Activated effector memory CD4-positive, alpha-beta T cell treated with anti-CD3 and anti-CD28 coated beads, Interleukin-2, amount 50 U/mL, for 16 hours (primary cell): ENCODE measurements at places on chromosomes 7 and 10.

DNA sequence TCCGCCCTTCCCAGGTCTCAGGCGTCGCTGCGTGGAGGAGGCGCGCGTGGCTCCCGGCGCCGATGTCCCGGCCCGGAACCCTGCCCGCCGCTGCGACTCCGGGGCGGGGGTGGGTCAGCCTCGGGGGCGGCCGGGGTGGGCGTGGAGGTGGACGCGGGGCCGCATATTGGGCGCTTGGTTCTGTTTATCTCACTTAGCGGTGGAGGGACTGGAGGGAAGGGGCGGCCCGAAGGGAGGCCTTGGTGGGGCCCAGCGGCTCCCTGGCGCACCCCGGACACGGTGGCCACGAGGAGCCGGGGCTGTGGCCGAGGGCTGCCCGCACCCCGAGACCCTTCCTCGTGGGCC is 8.6 kb downstream of the UNCX start:
- no peak for DNase-seq

DNA sequence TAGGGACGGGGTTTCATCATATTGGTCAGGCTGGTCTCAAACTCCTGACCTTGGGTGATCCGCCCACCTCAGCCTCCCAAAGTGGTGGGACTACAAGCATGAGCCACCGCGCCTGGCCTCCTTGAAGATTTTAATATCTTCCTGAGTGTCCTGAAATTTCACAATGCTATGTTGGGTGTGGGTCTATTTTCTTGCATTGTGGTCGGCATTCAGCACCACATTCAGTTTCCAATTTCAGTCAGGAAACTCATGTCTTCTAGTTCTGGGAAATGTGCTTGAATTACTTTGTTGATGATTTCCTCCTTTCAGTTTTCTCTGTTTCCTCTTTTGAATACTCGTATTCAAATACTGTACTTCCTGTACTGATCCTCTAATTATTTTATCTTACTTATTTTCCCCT is 49.3 kb upstream of the IL6 start:
- no peak for DNase-seq

GRCh38 chr10:42991442-42992098 is 85.3 kb upstream of the RET start:
- no peak for DNase-seq

DNA sequence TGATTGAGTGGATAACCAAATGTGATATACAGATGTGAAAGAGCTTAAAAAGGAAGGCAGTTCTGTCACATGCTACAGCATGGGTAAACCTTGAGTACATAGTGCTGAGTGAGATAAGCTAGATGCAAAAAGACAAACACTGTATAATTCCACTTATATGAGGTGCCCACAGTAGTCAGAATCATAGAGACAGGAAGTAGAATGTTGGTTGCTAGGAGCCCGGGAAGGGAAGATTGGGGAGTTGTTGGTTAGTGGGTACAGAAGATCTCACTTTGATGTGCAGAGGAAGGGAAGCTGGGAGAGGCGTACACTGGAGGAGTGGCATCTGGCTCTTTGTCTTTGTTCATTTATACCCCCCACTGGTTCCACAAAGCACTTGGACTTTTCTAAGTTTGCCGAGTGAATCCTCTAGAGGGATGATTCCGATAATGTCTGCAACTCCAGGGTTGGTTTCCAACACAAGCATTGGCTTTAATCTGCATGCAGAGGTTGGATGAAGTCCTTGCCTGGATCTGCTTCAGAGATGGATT is 39.5 kb downstream of the TSPAN14 start:
- peak; percentile 63 for DNase-seq

DNA sequence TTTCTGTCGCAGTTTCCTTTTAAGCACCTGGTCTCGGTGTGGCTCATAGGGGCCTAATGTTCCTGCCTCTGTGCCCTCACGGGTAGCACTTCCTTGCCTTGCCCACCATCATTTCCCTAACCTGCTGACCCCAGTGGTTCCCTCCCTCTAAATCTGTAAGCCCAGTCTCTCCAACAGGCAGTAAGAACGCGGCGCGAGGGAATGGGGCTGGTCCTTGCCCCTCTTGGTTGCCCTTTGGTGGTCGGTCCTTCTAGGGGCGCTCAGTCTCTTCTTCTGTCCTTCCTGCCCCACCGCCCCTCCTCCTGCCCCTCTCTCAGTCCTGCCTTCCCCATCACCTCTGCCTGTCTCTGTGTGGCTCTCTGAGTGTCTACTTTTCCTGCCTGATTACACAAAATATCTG is 21.2 kb downstream of the EMX2 start:
- no peak for DNase-seq

DNA sequence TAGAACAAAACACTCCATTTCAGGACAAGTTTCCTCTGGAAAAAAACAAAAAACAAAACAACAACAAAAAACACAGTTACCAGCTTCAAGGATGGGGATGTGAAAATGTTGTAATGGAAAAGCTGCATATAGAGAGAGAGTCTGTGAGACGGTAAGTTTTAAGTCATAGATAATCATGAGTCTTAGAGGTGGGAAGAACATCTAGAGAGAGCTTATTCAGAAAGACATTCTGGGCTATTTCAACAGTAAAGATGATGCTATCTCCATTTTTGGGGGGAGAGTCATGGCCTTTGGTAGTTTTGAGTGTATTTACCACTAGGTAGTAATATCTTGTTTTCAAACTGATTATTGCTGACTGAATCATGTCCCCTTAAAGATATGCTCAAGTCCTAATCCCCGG is 23.3 kb upstream of the INPP5F start:
- no peak for DNase-seq

- DNase-seq, result no peak
Measured at GRCh38 chr7:137017221-137017620, 148.8 kb downstream of the CHRM2 start.
